ENCODE measurements at places on chromosomes 2 and 18.
A peak's percentile ranks its signal among the peaks of the same experiment; 100 is the strongest.

GRCh38 chr2:152161598-152161997, 14.0 kb downstream of the STAM2 start:
- DNase-seq = no peak

GRCh38 chr2:44542520-44542919, 180.8 kb downstream of the CAMKMT start:
- DNase-seq = no peak

GRCh38 chr18:34773961-34774766, 64.1 kb downstream of the DTNA start:
- no peak for DNase-seq

GRCh38 chr2:195238826-195239225, 418.2 kb upstream of the SLC39A10 start:
- no peak for DNase-seq

- DNase-seq = no peak
Observed at GRCh38 chr2:84421791-84422190, 37.3 kb downstream of the SUCLG1 start.

- no peak for DNase-seq
Observed at GRCh38 chr2:55153584-55154299, 78.4 kb downstream of the CLHC1 start.

DNA sequence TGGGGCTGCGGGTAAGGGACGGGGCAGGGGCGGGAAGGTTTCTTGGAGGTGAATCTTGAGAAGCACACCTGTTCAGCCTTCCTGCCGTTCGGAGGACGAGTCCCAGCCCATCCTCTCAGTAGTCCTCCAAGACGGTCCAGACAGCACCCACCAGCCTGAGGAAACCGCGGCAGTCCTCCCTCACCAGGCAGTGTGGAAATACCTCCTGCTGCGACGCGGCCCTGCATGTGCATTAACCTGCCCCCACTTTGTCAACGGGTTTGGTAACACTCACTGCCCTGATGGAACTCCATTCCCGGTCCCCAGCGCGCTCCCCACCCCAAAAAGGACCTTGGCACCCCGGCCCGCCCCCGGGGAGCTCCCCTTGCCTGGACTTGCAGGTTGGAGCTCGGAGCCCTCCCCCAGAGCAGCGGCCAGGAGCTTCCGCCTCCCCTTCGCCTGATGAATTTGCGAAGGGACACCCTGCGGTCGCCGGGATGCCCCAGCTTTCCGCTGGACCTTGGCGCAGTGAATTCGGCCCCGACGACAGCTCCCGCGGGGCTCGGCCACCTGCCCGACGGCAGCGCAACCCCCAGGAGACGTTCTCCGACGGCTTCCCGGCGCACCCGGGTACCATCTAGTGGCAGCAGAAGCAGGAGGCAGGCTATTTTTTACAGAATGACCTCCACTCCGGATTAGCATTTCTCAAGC, 31.5 kb downstream of the ACVR1C start:
- DNase-seq = peak; percentile 20

GRCh38 chr2:12725233-12726187, 8.8 kb downstream of the TRIB2 start:
- no peak for DNase-seq

GRCh38 chr2:152582081-152582480, 135.2 kb downstream of the PRPF40A start:
- no peak for DNase-seq

DNA sequence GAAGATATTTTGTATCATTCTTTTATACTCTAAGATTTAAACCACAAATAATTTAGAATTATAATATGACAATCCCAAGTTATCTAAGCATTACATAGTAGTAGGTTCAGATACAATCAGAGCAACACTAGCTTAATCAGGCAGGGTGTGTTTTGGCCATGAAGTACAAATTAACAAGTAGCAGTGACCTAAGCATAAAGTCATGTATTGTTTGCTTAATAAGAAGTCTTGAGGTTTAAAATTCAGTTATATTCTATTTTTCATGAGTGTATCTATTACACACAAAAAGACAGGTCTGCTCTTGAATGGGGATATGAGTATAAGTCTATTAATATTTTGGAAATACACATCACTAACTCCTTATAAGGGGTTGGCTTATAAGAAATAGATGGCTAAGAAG, 39.9 kb downstream of the DYNAP start:
- DNase-seq = no peak

- DNase-seq = no peak
Observed at GRCh38 chr18:70359071-70359470, 70.2 kb downstream of the SOCS6 start.

DNA sequence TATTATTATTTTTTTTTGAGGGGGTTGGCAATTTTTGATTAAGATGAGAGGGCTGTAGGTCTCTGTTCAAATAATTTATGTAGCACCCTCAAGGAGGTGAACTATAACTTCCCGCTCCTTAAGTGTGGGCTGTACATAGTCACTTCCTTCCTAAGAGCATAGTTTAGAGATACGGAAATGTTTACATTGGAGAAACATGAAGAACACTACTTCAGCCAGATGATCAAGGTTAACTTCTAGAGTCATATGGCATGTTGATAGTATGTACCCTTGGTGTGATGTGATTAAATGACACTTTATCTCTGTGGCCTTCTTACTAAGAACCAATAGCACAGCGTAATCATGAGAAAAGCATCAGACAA, 93.7 kb downstream of the MIB1 start:
- no peak for DNase-seq

DNA sequence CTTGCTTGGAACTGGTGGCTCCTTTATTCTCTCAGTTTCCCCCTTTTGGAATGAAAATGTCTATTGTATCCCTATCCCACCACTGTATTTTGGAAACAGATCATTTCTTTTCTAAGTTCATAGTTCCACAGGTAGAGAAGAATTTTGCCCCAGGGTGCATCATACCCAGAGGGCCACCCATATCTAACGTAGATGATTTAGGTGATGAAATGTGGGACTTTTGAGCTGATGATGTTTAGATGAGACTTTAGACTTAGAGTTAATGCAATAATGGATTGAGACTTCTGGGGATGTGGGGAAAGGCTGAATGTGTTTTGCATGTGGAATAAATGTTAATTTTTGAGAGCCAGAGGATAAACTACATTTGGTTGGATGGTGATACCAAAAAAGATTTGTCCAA, 107.9 kb upstream of the CYP26B1 start:
- no peak for DNase-seq

GRCh38 chr2:239187464-239188253, 213.2 kb downstream of the HDAC4 start:
- DNase-seq = no peak

GRCh38 chr2:120320318-120320851, 25.6 kb upstream of the INHBB start:
- DNase-seq = no peak

DNA sequence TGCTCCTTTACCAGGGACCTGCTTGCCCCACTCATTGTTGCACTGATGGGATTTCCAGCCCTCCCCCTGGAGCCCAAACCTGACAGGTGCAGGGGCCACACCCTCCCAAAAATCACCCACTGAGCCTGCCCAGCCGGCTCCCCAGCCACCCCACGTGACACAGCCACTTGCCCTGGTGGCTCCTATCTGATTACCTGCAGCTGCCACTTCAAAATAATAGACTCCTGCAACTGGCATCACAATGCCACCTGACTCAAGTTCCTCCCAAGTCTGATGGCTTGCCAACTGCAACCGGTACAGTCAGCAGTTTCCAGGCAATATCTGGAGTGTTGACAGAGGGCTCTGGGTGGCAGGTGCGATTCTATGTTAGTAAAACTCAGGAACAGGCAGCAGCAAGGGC, 66.2 kb downstream of the CRACDL start:
- no peak for DNase-seq

- DNase-seq = no peak
Observed at GRCh38 chr2:98347298-98348065, 1.2 kb downstream of the CNGA3 start.

DNA sequence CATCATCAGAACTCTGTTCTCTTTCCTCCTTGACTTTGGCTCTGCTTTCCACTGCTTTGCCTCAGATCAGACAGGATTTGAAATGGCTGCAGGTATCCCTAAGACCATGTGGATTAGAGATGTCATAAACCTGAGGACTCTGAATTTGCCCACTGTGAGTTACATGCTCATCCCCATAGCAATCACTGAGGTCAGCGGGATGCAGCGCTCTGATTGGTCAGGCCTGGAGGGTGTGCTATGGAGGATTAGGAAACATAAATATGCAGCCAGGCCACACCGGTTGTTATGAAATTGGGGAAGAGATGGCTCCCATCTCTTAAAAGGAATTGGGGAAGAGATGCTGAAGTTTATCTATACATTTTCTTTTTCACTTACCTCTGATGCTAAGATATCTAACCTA, 73.7 kb upstream of the DNAJC10 start:
- DNase-seq = no peak

DNA sequence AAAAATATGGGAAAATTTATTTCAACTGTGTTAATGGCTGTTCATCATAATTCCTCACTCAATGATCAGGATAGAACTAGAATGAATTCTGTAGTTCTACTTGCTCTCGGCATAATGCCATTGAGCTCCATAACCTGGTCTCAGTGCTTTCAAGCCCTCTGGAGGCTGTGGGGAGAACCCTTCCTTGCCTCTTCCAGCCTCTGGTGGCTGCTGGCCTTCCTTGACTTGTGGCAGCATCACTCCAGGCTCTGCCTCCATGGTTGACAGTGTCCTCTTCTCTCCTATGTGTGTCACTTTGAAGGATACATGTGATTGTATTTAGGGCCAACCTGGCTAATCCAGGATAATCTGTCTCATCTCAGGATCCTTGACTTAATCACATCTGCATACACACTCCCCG, 26.9 kb upstream of the CABYR start:
- DNase-seq = no peak

- no peak for DNase-seq
Observed at GRCh38 chr2:113178069-113178746, 4.4 kb downstream of the PSD4 start.

GRCh38 chr2:190344276-190344827, 963 bp downstream of the INPP1 start:
- no peak for DNase-seq

DNA sequence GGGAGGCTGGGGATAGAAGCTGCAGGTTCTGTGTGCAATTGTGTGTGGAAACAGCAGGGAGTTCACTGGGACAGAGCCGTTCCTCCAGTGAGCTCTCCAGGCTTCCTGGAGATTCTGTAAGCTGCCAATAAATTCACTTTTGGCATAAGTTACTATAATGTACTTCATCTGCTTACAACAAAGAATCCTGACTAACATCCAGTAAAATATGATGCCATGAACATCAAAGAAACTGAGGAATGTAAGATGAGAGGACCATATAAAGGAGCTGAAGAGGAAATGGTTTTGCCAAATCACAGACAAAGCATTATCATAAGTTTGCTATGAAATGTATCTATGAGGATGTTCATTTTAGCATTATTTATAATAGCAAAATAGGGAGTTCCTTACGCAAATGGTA, 175.3 kb downstream of the KCNE4 start:
- no peak for DNase-seq

DNA sequence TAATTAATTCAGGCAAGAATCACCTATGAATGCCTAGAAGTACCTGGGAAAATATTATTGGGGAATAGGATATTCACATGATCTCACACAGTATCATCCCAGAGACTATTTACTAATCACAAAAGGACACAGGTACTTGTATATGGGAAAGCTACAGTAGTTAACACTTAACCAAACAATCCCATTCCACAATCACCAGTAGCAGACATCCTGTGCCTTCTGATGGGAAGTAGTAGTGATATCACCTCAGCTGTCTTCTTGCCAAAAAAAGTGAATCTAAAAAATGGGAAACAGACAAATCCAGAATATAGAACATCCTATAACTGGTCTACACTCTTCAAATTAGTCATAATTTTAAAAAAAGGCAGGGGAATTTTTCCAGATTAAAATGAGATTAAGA, 75.6 kb upstream of the CCDC150 start:
- DNase-seq = no peak

DNA sequence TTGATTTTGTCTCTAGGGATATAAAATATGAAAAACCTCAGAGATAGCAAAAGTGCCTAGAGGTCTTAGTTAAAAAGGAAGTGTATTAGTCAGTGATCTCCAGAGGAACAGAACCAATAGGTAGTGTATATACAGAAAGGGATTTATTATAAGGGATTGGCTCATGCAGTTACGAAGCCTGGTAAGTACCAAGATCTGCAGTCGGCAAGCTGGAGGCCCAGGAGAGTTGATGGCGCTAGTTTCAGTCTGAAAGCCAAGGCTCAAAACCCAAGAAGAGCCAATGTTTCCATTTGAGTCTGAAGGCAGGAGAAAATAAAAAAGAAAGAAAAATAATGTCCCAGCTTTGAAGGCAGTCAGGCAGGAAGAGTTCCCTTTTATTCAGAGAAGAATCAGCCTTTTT, 93.3 kb downstream of the COLEC12 start:
- DNase-seq = no peak

DNA sequence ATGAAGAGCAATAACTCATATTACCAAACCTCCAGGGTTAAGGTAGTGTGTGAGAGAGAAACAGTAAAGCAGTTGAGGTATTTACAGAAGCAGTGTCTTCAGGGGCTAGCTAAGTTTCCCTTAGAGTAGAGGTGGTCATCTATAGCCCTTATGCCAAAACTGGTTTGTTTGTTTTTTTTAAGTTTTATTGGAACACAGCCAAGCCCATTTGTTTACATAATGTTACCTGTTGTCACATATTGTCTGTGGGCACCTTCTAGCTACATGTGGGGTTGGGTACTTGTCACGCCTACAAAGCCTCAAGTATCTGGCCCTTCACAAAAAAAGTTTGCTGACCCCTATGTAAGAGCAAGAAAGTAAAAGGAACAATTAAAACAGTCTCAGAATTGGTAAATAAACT, 39.4 kb downstream of the ACTR2 start:
- DNase-seq = no peak

DNA sequence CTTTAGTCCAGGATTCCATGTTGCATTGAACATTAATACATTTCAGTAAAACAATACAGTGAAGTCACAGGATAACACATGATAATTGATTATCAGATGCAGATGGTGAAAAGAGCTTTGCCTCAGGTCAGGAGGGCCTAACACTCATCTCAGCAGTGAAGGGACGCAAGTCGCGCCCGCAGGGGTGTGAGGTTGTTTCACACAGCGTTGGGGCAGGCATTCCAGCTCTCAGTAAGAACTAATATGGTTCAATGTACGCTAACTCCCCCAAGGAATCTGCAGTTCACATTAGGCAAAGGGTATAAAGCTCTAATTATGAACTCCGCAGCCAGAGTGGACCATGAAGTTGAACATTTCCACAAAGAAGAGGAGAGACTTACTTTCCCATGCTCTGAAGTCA, 53.1 kb upstream of the ATL2 start:
- no peak for DNase-seq

- no peak for DNase-seq
Observed at GRCh38 chr2:55154525-55155030, 77.5 kb downstream of the CLHC1 start.

- DNase-seq = no peak
Observed at GRCh38 chr2:238053191-238053776, 7.5 kb upstream of the SCLY start.

GRCh38 chr2:231276987-231277386, 78.6 kb downstream of the ARMC9 start:
- DNase-seq = no peak
